ENCODE measurements at places on chromosomes 6 and 20.

DNA sequence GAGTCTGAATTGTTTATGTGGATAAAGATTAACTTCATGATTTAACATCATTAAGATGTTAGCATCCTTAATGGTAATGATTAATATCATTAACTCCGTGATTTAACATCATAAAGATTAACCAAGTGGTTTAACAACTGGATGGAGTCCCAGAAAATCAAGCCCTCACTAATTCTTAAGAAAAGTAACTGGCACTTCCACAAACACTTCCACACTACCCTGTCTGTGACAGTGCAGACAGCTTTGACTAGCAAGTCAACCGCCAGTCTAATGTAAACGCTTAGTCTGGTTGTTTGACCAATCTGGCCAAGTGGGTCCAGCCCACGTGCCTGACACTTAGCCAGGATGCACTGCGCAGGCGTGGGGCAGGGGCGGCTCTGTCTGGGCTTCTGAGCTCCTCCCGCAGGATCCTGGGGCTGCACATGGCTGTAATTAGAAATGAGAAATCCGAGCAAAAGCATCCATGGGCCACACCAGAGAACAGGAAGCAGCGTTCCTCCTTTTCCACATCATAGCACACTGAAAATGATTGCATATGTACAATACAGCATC lies 424.2 kb downstream of the FOXA2 start:
- no peak for DNase-seq

GRCh38 chr20:61803416-61803914 lies 262.2 kb downstream of the TAF4 start:
- DNase-seq: no peak

DNA sequence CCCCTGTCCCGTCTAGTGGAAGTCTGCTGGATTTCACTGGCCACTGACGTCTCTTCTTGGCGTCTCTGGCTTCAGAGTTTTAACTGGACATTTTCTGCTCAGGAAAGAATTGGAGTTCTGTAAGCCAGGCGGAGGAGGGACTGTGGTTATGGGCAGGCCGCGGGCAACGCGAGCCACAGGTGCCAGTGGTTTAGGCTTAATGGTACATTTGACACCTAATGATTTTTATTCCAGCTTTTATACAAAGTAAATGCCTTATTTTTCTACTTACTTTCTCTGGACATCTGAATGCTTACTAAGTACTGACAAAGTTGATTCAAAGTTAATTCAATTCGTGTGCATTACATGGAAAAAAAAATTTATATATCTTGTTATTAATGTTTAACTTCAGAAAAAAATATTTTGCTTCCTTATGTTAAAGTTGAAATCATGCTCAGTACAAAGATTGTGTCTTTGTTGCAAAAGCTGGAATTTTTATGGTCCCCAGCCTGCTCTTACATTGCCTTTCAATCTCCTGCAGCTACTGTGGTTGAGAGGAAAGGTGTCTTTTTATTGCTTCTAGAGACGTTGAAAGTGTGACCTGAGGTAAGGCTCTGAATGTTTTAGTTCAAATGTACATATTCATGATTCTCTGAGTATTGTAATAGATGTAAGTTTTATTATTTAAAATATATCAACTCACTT lies 231.0 kb downstream of the SMOC2 start:
- no peak for DNase-seq

- DNase-seq: no peak
Observed at GRCh38 chr6:168097621-168098430, 18.8 kb upstream of the FRMD1 start.

GRCh38 chr6:10401004-10401536 lies 13.8 kb downstream of the TFAP2A start:
- DNase-seq: no peak

- DNase-seq: no peak
Observed at GRCh38 chr6:153525998-153526397, 394.9 kb upstream of the RGS17 start.

- DNase-seq: no peak
Observed at GRCh38 chr6:40542175-40542764, 44.9 kb downstream of the LRFN2 start.

GRCh38 chr20:49858076-49858585 lies 45.5 kb downstream of the SLC9A8 start:
- DNase-seq: no peak

DNA sequence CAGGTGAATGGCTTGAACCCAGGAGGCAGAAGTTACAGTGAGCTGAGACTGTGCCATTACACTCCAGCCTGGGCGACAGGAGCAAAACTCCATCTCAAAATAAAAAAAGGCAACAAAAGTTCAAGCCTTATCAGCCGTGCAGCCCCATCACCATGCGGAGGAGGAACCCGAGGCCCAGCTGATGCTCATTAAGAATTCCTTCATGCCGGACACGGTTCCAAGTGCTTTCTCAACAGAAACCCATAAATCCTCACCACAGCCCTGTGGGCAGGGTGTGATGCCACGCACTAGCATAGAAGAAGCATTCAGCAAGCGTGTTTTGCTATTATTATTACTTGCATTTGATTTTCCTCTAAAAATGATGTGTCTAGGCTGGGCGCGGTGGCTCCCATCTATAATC lies 56.3 kb downstream of the PREX1 start:
- no peak for DNase-seq

- DNase-seq: no peak
Observed at GRCh38 chr6:79783670-79784394, 152.7 kb downstream of the SH3BGRL2 start.

- DNase-seq: peak; percentile 79
Observed at GRCh38 chr6:30722280-30723112, 2.3 kb downstream of the TUBB start.

DNA sequence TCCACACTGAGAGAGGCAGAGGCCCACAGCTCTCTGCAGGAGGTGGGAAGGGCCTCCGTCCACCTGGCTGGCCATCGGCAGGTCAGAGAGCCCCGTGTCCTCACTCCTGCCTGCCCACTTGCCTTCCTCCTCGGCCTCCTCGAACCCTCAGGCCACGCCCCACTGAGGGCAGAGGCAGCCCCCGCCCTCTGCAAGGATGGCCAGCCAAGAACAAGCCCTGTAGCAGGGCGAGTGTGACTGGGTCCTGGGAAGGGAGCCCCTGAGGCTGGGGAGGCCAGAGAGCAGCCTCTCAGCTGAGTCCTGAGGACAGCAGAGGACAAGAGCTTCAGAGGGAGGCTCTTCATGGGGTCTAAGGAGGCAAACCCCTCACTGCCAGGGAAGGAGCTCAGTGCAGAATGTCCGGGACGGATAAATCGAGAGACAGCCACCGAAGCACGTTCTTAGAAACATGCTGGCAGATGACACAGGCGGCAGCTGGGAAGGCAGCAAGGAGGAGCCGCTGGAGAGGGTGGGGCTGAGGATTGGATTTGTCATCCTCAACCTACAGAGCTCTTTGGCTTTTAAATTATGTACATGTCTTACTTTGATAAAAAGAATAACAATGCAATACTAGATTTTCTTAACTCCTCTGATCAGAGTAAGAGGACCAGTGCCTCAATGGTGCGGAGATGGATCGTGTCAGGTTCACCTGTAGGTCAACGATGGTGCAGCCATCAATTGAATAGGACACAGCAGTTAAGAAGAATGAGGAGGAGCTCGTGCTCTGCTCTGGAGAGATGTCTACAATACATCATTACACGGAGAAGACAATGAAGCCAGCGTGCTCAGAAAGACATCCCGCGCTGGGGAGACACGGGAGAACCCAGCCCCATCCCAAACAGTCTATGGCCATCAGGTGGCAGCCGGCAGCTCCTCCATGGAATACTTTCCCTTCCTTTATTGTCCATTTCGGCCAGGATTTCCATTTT lies 53.0 kb downstream of the GNAS-AS1 start:
- no peak for DNase-seq

DNA sequence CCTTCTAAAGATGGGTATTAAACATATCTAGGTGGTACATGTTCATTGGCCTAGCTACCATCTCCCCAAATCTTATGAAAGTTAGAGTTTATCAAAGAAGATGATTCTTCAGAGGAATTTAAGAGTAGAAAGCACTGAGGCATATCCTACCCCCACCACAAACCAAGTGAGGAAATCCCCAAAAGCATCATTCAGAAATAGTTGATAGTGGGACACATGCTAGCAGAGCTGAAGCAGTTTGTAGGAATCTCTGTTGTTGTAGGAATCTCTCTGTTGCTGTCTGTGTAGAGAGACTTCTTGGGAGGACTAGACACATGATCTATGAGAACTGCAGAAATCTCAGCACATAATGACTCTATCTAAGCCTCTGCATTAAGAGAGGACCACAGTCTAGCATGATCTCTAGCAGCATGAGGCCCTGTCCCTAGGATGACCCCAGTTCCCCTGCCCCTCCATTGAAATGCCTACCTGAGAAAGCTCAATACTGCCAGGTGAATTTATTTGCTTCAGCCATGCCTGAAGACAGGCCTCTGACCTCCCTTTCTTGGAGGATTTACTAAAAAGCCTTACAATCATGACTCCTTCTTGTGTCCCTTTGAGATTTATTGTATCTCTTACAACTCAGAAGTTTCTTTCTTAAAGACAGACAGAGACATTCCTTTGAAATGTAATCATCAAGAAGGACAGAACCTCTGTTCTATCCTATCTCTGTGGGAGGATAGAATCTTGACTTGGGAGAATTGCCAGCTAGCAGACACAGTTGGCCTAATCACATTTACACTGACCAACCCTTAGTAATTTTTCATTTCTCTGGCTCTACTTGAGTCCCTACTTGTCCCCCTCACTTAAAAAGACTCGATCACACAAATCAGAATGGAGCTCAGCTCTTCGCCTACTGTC lies 582.4 kb downstream of the PHF3 start:
- no peak for DNase-seq

DNA sequence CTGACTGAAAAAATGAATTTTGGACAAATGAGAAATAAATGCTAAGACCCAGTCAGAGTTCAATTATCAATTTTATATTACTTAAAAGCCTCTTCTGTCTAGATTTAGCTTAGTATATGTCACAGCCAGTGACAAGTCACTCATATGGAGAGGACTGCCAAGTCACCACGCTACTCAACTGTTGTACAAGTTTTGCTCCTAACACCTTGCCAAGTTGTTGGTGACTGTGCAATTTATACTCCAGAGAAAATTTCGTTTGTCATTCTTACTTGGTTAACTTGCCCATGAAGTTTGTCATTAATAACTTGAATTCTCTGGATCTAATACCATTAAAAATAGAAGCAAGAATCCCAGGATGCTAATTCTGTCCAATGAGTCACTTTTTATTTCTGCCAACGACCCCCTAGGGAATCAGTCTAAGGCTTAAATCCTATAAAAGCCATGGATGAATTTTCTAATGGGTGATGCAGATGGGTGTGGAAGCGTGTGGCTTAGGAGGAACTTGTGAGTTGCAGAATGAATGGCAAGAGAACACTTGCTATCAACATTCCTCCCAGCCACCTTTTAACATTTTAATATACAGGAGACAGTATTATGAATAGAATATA lies 30.4 kb upstream of the FBXO30 start:
- DNase-seq: no peak

- no peak for DNase-seq
Observed at GRCh38 chr20:54005524-54005923, 64.9 kb downstream of the BCAS1 start.

DNA sequence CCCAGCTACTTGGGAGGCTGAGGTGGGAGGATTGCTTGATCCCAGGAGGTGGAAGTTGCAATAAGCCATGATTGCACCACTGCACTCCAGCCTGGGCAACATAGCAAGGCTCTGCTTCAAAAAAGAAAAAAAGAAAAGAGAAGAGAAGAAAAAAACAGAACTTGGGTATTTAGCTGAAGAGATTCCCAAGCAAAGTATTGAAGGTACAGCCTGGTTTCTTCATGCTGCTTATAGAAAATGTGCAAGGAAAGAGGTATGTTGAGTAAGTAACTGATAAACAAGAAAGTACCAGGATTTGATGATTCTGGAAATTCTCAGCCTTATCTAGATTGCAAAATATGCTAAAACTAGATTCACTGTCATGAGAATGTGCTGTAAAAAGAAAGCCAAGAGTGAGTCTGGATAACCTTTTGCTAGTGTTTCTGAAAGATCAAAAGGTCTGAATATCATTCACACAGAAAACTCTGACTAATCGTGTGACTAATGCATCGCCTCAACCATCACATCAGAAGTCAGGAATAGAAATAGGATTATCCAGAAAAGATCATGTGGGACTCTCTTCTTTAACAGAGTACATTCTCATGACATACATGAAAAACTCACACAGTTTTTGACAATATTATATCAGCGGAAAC lies 32.4 kb upstream of the NOP56 start:
- DNase-seq: no peak

DNA sequence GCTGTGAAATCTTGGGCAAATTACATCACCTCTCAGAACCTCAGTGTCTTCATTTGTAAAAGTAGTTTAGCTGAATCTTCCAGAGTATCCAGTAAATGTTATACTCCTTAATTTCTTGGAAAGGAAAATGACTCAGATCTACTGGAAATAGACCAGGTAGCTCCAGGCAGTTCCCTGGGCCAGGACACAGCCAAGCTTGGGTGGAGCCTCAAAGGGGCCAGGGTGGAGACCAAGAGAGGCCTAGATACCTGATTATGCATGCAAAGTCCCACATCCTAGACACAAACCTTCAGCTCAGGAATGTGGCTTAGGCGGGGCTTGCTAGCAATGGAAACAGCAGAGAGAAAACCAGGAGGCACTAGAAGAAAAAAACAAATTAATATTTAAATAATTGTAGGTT lies 272.8 kb downstream of the MAFB start:
- peak; percentile 34 for DNase-seq

- DNase-seq: no peak
Observed at GRCh38 chr6:108419934-108420609, 125.2 kb downstream of the AFG1L start.

DNA sequence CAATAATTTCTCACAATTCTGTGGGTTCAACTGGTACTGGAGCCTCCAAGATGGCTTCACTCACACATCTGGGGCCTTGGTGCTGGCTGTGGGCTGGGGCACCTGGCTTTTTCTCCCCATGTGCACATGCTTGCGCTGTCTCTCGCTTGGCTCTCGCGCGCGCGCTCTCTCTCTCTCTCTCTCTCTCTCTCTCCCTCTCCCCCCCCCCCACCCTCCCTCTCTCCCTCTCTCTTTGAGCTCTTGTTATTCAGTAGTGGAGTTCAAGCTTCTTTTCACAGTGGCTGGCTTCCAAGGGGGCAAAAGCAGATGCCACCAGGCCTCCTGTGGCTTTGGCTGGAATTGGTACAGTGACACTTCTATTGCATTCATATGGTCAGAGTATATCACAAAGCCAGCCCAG lies 10.8 kb upstream of the TBCC start:
- DNase-seq: no peak

DNA sequence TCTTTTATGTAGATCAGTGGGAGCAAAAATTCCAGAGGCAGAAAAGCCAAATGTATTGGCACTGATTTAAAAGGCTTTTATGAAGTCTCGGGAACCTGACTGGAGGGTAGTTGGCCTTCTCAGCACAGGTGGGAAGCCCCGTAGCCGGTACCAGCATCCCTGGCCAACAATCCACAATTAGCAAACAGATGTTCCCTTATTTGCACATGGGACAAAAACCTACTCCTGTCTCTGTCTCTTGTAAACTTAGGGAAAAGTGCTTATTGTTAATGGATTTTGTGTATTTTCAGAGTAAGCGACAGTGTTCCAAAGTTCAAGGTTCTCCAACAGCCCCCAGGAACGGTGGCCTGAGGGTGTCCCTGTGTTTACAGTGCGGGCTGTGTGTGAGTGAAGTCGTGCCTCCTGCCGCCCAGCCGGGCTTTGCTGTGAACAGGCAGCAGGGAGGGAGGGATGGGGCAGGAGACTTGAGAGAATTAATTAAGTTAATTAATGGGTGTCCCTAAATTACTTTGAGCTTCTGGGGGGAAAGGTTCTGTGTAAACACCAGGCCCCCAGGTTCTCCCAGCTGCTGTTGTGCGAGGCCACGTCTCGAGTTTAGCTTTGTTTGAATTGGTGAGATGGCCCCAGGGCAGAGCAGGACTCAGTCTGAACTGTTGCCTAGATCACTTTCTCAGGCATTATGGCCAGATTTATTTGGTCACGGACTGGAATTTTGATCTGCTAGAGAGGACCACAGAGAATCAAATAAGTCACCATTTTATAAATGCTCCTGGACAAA lies 3.9 kb downstream of the SYNJ2 start:
- DNase-seq: no peak
